ENCODE measurements at places on chromosomes 6 and 20.
A peak's percentile ranks its signal among the peaks of the same experiment; 100 is the strongest.

DNA sequence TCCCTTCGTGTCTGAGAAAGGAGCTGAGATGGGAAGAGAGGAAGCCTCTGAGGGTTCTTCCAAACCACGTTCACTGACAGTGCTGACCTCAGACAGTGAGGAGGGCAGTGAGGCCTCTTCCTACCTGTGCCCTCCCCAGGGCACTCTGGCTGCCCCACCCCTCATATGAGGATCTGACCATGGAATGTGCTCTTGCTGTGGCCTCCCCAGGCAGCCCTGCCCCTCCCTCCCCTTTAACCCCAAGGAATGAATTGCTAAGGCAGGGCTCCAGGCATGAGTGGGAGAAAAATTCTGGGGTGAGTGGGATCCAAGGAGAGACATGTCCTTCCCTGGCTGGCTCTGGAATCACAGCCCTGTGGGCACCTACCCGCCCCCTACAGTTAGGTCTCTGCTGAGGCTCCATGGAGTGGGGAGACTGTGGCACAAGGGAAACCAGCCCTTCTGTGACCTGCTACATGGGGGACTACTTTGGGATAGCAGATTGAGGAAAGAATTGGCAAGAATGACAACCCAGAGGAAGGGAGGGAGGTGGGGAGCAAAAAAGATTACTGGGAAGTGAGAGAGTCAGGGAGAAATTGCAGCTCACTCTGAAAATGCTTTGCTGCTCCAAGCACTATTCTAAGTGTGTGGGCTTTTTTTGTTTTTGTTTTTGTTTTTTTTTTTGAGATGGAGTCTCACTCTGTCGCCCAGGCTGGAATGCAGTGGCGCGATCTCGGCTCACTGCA lies 29.4 kb downstream of the TNXB start:
- no peak for DNase-seq

DNA sequence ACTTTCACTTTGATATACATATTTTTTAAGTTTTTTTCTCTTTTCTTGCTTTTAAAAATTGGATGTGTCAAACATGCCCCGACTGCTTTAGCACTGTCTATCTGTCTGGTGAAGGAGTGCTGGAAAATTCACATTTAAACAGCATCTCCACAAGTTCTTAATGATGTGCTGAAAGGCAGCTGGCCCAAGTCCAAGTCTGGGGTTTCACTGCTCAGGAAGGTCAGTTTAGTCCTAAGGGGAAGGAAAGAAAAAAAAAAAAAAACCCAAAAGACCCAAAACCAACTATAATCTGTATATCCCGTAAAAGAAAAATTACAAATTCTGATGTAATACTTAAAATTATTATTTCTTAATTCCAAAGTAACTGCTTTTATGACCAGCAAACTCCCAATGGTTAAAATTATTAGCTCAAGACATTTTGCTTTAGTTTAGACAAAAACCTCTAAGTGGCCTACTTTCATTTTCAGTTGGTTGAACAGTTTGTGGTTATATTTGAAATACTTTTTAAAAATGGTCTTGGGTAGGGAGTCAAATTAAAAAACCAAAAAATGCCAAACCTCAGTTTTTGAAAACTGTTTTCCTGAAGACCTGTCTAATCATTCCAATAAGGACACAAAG lies 79.5 kb upstream of the PREP start:
- DNase-seq, result peak; percentile 26

DNA sequence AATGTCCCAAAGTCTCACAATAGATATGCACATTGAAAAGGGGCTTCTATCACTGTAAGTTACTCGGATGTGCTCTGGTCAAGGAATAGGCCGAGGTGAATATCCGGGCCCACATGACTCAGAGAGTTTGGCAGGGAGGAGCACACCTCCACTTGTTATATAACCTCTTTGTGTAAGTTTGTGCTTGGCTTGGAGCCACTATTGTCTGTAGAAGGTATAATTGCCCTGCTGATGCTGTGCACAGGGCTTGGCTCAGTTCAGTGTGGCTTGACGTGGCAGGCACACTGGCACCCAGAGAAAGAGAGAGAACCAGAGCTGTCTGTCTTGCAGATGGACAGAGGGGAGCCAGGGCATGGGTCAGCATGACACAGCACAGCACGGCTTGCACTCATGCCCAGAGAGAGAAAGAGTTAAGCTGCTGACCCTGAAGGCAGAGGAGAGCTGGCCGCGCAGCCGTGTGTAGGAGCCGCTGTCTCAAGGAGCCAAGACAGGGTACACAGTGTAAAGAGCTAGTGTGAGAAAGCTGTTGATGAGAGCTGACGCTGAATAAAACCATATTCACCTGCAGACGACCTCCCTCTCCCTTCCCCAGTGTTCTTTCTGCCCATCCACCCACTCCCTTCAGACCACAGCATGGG lies 482.5 kb downstream of the C6orf118 start:
- DNase-seq, result peak; percentile 38

DNA sequence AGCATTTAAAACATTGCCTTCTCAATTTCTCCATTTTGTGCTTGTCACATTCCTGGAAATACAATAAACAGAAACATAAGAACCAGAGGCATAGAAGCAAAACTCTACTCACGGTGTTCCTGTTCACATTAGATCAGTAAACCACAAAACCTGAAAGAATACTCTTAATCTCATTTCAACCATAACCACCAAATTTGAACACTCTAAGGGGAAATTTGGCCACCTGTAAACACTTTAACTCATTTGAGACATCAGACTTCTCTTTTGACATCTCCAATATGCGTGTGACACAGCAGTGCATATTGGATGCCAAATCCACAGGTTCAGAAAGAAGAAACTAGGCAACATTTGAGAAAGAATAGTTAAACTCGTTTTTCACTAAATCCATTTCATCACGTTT lies 153.8 kb upstream of the IRAK1BP1 start:
- no peak for DNase-seq

- no peak for DNase-seq
These were observed 723 bp upstream of the ARID1B start for GRCh38 chr6:156776470-156776839.

GRCh38 chr20:34904202-34904621 lies 27.8 kb downstream of the ACSS2 start:
- no peak for DNase-seq

- DNase-seq, result no peak
These were observed 29.4 kb downstream of the PHIP start for GRCh38 chr6:79048611-79049010.

DNA sequence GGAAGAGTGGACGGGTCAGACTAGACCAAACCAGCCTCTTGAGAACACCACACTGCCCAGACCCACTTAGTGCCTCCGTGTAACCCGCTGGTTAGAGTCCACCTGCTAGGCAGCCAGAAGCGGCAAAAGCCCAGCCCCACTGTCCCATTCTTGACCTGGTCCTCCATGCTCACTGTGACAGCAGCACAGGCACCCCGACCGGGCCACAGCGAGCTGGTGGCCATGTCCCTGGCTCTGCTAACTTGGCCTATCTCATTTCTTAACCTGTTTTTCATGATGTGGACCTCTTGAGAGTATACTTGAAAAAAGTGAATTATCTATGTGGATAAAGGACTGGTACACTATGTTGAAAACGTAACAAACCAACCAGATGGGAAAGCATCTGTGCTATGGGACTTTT lies 44.9 kb upstream of the TMEM181 start:
- DNase-seq, result no peak

DNA sequence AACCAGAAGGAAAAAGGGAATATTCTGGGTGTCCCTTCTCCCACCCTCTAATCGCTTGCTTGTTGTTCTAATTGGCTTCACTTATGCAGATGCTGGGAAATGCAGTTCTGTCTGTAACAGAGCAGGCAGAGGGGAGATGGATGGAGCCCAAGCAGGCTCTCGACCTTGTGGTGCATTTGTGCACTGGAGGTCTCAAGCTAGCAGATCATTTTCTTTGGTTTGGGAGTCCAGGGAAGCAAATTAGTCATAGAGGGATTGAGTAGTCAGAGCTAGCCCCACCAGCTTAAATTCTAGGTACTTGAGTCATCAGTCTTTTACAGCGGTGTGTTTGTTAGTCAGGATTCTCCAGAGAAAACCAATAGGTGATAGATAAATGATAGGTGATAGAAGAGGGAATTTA lies 234.7 kb upstream of the ECI2 start:
- DNase-seq, result no peak

DNA sequence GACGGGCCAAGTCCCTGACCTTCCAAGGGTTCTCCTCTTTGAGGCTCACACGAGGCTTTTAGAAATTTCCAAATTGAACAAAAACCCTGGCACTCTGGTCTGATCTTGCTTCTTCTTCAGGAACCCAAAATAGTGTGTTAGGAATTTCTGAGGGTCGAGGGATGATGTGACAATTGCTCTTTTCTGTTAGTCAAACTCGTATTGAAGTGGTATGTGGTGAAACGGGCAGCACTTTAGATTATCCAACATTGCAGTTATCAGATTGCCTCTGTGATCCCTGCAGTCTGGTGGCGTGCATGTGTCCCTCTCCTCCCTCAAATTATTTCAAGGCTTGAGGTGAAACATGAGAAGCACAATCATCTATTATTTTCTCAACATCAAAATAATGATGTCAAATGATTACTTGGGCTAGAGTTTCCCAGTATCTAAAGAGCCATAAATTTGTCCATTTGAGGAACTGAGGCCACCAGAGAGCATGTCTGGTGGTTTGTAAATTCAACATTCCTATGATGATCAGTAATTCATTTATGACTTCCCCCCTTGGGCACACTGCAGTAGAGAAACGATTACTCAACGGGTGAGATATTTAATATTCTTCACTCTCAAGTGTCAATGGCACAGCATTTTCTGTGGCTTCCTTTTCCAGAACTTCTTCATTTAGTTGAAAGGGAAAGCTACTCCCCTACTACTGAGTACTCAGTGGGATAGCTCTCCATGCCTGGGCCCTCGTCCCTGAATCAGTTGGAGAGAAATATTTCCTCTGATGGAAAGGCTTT lies 308.6 kb upstream of the MAP3K7 start:
- DNase-seq, result no peak

GRCh38 chr6:38739532-38739931 lies 24.4 kb downstream of the DNAH8 start:
- DNase-seq, result no peak

DNA sequence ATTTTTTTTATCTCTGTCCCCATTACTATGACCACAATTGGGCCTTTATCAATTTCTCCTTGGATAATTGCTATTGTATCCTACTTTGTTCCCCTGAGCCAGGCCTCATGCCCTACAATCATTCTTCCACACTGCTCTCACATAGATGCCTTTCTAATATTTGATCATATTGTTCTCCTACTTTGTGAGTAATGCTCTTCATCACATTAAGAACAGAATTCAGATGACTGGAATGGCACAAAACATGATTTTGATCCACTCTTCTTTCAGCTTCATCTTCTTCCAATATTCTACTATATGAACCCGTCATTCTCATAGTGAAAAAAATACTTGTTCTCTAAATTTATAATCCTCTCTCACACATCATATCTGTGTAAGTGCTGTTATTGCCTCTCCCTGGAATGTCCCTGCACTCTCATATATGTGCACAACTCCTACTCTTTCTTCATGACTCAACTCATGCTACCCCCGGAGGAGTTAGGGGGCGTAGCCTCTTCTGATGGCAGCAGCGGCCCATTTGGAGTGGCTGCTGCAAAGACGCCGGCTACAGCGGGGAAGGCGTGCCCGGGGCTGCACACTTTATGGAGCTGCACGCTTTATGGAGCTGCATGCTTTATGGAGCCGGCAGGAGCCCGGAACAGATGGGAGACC lies 25.3 kb upstream of the HACE1 start:
- peak; percentile 8 for DNase-seq

DNA sequence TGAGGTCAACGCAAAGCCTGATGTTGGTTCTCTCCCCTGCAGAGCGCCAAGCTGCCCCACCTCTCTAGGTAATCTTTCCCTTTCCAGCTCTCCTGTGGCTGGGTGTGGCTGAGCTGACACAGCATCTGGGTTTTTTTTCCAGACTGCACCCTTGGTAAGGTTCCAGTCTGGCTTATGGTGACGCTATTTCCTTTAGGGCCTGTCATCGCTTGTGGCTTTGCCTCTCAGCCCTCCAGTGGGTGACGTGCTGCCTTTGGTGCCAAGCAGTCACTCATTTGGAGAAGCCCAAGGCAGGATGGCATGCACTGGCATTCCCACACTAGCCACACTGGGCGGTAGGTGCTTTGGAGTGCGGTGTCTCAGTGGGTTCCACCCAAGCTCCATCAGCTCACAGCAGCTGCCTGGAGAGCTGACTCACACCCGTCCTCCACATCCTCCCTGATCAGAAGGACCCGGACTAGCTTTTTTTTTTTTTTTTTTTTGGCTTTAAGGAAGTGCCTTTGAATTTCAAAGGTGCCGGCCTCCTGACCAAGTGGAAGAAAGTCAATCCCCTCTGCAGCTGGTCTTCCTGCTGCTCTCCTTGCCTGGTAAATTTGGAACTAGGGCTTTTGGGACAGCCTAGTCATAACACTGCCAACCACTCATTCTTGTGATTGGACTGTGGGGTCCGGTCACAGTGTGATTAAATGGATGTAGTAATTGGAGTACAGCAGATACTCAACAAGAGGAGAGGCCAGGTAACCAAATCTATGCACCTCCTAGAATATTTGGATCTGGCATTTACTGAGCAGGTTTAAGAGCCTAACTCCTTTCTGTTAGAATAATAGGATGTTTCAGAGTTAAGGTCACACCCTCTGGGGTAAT lies 153.6 kb downstream of the CD83 start:
- DNase-seq, result no peak

DNA sequence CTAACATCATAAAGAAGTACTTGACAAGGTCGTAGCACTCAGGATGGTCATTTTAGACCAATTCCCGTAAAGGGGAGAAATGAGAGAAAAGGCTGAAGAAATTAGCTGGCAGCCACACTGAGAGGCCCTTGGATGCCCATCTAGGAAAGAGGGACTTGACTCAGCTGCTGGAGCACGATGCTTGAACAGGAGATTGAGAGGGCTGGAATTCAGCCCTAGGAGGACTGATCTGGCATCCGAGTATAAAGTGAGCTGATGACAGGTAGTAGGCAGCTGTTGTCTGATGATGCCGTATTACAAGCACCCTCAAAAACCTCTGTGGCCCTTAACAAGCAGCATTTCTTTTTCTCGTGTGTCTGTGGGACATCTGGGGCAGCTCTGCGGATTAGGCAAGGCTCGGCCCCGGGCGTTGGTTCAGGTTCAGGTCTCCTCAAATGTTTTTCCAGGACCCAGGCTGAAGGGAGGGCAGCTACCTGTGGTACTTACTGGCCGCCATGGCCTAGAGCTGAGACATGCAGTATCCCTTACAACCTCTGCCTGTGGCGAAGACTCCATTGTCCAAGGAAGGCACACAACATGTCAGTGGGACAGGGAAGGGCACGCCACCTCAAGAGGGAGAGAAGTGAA lies 219.6 kb upstream of the SNX9 start:
- no peak for DNase-seq

DNA sequence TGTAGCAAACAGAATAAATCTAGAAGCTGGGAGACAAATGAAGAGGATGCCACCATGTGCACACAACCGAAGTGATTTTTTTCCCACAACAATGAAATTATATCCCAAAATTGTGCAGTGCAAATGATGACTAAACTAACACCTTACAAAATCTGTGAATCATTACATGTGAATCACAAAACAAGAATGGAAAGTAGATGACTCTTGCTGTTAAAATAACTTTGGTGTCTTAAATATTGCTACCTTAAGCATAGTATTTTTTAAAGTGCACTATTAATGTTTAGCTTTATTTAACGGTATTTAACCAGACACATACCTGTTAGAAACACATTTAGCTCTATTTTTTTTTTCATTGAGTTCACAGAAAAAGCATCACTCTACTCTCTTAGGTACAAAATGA lies 190.8 kb downstream of the TBC1D32 start:
- DNase-seq, result no peak

GRCh38 chr6:158467923-158468322 lies 92.0 kb upstream of the TMEM181 start:
- no peak for DNase-seq

- DNase-seq, result no peak
These were observed 96.7 kb downstream of the TAF4 start for GRCh38 chr20:61968932-61969331.

Data from retina (tissue), 1 donor.